ENCODE measurements at places on chromosomes 6 and 20. TPM values are rescaled to one million over a fixed set of nuclear protein-coding genes. Genes with fewer than 3 reads are reported as not detected.

OXT gene
- total RNA-seq = 0.61 TPM

LY6G6F gene
- not detected for total RNA-seq

DNA sequence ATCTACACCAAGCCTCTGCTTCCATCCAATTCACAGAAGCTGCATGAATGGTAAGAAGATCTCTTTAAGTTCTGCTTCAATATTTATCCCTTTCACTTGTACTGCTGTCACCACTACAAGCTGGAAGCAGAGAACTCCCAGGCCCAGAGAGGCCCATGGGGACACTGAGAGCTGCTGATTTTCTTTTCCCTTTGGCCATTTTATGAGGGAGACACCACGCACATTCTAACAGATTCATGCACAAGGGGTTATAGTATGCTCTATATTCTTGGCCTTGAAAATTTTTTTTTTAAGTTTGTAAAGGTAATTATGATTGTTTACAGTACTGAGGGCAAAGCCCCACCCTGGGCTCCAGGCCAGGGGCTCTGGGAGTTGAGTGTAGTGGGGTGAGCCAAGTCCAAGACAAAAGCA is 88.4 kb downstream of the MYB start:
- no peaks in the 10 kb centered on the region for H3K4me1 ChIP-seq
- no peak overlapping the region for H3K27ac ChIP-seq
- no peak overlapping the region for H3K4me3 ChIP-seq
- no peak for DNase-seq

DNA sequence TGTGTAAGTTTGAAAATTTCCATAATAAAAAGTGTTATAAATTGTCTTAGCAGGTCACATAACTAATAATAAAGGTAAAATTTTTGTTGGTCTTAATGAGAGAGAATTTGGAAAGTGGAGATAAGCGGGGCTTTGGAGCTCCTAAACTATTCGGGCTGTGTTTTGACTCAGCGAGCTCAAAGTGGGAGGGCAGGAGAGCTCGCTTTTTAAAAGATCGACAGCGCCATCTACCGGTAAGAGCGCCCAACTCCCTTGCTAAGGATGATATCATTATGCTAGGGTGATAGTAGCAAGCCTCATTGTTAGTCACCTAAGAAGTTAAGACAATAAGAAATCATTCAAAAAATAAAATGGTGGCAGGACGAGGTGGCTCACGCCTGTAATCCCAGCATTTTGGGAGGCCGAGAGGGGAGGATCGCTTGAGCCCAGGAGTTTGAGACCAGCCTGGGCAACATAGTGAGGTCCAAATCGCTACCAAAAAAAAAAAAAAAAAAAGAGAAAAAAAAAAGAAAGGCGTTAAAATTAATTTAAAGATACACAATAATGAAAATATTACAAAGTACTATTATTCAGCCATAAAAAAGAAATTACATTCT is 24.8 kb downstream of the C6orf15 start:
- no peak overlapping the region for H3K4me3 ChIP-seq
- no peak overlapping the region for H3K27ac ChIP-seq
- H3K36me3 ChIP-seq = no peaks in the 10 kb centered on the region
- no peaks in the 10 kb centered on the region for H3K27me3 ChIP-seq

SLC17A9 gene
- total RNA-seq = 2.8 TPM

All from ovary (tissue), 10 donors.